ENCODE measurements at places on chromosomes 2 and 18. TPM values are rescaled to one million over a fixed set of nuclear protein-coding genes. Genes with fewer than 3 reads are reported as not detected.

- H3K27me3 ChIP-seq = no peaks in the 10 kb centered on the region
- peaks cover 4% of the 10 kb centered on the region for H3K4me1 ChIP-seq
- DNase-seq = no peak
- no peaks in the 10 kb centered on the region for H3K36me3 ChIP-seq
These were observed 21.3 kb downstream of the DYTN start for GRCh38 chr2:206696910-206697309.

DNA sequence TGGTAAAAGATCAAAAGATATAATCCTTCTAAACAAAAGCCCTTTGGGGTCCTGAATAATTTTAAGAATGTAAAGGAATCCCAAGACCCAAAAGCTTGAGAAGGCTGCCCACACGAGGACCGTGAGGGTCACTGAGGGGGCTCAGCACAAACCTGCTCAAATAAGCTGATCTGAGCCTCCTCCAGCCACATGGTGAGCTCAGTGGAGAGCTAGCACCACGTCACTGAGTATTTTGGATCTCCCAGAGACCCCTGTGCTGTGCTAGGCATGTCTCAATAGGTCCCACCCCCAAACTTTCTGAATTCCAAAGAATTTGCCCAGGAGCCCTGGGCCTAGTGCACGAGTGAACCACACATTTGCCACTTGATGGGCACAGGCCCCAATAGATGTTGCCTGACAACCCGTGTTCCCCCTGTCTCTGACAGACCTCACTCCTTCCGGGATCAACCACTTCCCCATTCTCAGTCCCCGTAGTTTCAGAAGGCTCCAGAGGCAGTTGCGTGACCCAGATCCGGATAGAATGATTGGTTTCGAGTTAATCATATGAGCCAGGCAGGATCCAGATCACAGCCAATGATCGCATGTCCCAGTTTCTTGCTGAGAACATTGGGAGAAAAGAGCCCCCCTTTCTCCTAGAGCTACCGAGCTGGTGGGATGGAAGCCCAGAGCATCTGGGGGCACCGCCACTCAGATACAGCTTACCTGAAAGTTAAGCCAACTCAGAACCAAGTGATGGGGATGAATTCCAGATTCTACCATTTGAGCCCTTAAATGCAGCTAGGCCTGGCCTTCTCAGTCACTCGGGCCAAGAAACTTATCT, 203.8 kb downstream of the TNS1 start:
- H3K27ac ChIP-seq = no peak overlapping the region
- peaks cover 24% of the 10 kb centered on the region for H3K4me1 ChIP-seq
- peak; percentile 71 for DNase-seq
- H3K27me3 ChIP-seq = no peaks in the 10 kb centered on the region
- H3K4me3 ChIP-seq = no peak overlapping the region
- H3K36me3 ChIP-seq = no peaks in the 10 kb centered on the region

The PIEZO2 gene
- polyA plus RNA-seq = not detected

The SKA1 gene
- 0.82 TPM for polyA plus RNA-seq

DNA sequence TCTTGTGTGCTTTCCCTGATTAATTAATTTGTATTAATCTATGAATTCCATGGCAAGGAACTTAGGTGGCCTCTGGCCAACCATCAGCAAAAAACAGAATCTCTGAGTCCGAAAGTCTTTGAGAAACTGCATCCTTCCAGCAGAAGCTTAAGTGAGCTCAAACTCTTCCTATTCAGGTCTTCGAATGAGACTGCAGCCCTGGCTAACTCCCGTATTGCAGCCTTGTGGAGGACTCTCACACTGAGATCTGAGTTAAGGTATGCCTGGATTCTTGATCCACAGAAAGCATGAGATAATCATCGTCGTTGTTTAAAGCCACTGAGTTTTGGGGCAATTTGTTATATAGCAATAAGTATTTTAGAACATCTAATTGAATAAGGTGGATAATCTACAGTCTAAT, 1143.9 kb upstream of the NXPH2 start:
- no peak for DNase-seq
- no peak overlapping the region for H3K4me3 ChIP-seq
- no peaks in the 10 kb centered on the region for H3K27me3 ChIP-seq
- H3K4me1 ChIP-seq = no peaks in the 10 kb centered on the region

GRCh38 chr2:105249181-105249580, 7.6 kb downstream of the GPR45 start:
- H3K27me3 ChIP-seq = no peaks in the 10 kb centered on the region
- no peak overlapping the region for H3K4me3 ChIP-seq
- DNase-seq = no peak

The AMER3 gene
- not detected for polyA plus RNA-seq

DNA sequence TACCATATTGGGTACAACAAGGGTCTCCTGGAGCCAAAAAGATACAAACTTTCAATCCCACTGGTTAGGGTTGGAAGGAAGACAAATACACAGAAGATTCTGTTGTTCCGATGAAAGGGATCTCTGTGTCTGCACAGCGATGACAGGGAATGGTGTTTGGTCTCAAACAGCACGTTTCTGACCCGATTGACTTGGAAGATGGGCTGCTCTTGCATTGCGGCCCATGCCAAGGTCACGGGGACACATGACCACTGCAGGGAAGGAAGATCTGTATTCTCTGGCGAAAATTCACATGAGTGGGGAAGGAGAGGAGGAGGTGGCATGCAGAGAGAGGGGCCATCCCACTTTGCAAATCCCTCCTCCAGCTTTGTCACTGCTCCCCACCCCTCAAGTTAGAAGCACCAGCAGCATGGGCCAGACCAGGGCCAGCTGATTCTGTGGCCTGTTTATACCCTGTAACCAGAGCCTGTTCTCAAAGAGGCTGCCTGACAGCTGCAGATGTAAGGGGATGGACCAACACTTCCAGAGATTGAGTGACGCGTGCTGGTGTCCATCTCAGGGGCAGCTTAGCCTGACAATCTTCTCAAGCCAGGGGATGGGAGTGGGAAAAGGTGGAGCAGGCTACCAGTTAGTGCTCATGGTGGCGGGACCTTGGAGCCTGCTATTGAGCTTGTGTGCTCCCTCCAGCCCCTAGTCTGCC, 57.2 kb downstream of the TNP1 start:
- H3K27me3 ChIP-seq = no peaks in the 10 kb centered on the region
- no peak overlapping the region for H3K4me3 ChIP-seq
- no peak overlapping the region for H3K27ac ChIP-seq
- no peaks in the 10 kb centered on the region for H3K36me3 ChIP-seq
- DNase-seq = no peak

- H3K4me3 ChIP-seq = no peak overlapping the region
- H3K27ac ChIP-seq = no peak overlapping the region
- no peaks in the 10 kb centered on the region for H3K36me3 ChIP-seq
These were observed 995.6 kb upstream of the FANCL start for GRCh38 chr2:59236723-59237122.

- H3K27me3 ChIP-seq = no peaks in the 10 kb centered on the region
- H3K27ac ChIP-seq = no peak overlapping the region
- no peak for DNase-seq
- H3K36me3 ChIP-seq = no peaks in the 10 kb centered on the region
- no peak overlapping the region for H3K4me3 ChIP-seq
These were observed 501.9 kb upstream of the CHAC2 start for GRCh38 chr2:53265544-53266299.

- no peaks in the 10 kb centered on the region for H3K36me3 ChIP-seq
- no peak for DNase-seq
- H3K4me1 ChIP-seq = no peaks in the 10 kb centered on the region
- no peaks in the 10 kb centered on the region for H3K27me3 ChIP-seq
- no peak overlapping the region for H3K4me3 ChIP-seq
These were observed 34.2 kb downstream of the FIGN start for GRCh38 chr2:163701399-163702195.

The UGT1A4 gene
- polyA plus RNA-seq = not detected

DNA sequence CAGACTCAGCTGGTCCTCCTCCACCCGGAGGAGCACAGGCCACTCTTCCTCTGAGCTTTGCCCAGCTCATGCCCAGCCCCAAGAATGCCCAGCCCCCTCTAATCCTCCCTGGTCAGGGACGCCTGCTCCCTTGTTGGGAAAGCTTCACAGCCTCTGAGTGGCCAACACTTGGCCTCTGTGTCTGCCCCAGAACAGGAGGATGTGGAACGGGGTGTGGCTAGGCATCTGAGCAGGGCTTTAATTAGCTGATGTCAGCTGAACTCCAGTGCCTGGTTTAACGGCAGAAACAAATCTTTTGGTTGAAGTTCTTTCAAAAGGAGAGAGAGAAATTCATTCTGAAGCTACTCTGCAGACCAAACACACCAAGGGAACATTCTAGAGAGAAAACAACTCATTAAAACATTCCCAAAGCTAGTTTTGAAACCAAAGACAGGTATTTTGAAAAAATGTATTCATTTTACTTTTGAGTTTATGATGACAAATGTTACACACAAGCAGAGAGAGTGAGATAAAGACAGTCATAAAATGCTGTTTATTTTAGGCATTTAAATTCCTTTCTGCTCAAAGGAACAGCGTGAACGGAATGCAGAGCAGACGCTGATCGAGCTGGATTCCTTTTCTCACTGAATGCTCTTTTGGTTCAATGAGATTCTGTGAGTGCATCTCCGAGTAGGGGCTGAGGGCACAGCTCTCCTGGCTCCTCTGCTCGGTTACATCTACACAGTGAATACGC, 63.8 kb downstream of the RTP5 start:
- H3K4me3 ChIP-seq = no peak overlapping the region
- H3K27me3 ChIP-seq = no peaks in the 10 kb centered on the region
- no peaks in the 10 kb centered on the region for H3K36me3 ChIP-seq
- H3K27ac ChIP-seq = no peak overlapping the region
- no peaks in the 10 kb centered on the region for H3K4me1 ChIP-seq

The GPR39 gene
- polyA plus RNA-seq = not detected

The POTEI gene
- polyA plus RNA-seq = not detected

DNA sequence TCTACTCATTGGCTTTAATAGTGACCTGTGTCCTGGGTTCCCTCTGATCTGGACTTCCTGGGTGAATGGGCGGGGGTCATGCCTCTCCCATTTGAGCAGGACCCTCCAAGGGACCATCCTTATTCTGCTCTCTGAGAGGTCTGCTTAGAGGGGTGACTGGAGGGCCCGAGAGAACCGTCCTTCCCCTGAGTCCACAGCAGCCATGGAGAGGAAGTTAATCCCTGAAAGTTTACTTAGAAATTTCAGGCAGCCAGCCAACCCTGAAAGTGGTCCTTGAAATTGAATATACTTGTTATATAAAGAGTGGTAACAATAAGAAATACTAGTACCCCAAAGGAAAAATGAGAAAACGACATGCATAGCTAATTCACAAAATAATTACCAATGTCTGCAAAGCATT, 226.1 kb downstream of the DYSF start:
- H3K4me3 ChIP-seq = no peak overlapping the region
- no peaks in the 10 kb centered on the region for H3K27me3 ChIP-seq
- H3K36me3 ChIP-seq = no peaks in the 10 kb centered on the region
- H3K27ac ChIP-seq = no peak overlapping the region
- no peaks in the 10 kb centered on the region for H3K4me1 ChIP-seq

The FBXO48 gene
- 1.5 TPM for polyA plus RNA-seq

GRCh38 chr2:228628682-228629081, 447.2 kb upstream of the SPHKAP start:
- no peaks in the 10 kb centered on the region for H3K27me3 ChIP-seq
- H3K4me3 ChIP-seq = no peak overlapping the region
- no peaks in the 10 kb centered on the region for H3K36me3 ChIP-seq
- DNase-seq = no peak
- H3K4me1 ChIP-seq = no peaks in the 10 kb centered on the region

DNA sequence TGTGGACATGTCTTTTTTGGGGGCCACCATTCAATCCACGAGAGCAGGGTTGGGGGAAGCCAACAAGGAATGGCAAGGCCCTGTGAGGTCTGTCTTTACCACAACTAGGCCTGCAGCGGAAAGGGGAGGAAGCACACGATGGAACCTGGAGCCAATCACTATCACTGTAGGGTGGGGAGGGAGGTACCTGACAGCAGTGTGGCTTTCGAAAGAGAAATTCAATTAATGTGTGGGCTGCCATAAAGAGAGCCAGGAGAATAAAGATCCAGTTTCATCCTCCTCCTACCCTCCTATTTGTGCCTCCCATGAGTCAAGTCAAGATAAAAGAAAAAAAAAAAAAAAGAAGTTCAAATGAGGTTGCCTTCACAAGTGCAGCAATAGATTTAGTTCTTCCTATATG, 18.9 kb upstream of the RBMS1 start:
- H3K27me3 ChIP-seq = no peaks in the 10 kb centered on the region
- no peak for DNase-seq
- H3K4me3 ChIP-seq = no peak overlapping the region
- H3K36me3 ChIP-seq = no peaks in the 10 kb centered on the region
- H3K4me1 ChIP-seq = peaks cover 6% of the 10 kb centered on the region

The CHRNG gene
- not detected for polyA plus RNA-seq

GRCh38 chr2:238100049-238100820, at the start of gene ESPNL:
Gene ESPNL, plus strand, starts transcription at chr2:238100340. Its CDS starts 80 bp downstream, at chr2:238100420.
- DNase-seq = no peak
- no peaks in the 10 kb centered on the region for H3K27me3 ChIP-seq
- no peaks in the 10 kb centered on the region for H3K36me3 ChIP-seq
- H3K4me3 ChIP-seq = no peak within 1 kb of the TSS
- no peak within 1 kb of the TSS for H3K27ac ChIP-seq
- H3K4me1 ChIP-seq = peaks cover 15% of the 10 kb centered on the region

GRCh38 chr2:225056330-225057073, 14.2 kb upstream of the DOCK10 start:
- DNase-seq = no peak
- H3K36me3 ChIP-seq = no peaks in the 10 kb centered on the region
- H3K4me1 ChIP-seq = peaks cover 4% of the 10 kb centered on the region
- no peak overlapping the region for H3K4me3 ChIP-seq

- H3K36me3 ChIP-seq = no peaks in the 10 kb centered on the region
- H3K4me1 ChIP-seq = no peaks in the 10 kb centered on the region
- no peaks in the 10 kb centered on the region for H3K27me3 ChIP-seq
- H3K27ac ChIP-seq = no peak overlapping the region
These were observed 19.8 kb downstream of the TMEM185B start for GRCh38 chr2:120203251-120204021.

The PTPRM gene
- polyA plus RNA-seq = 0.89 TPM

- no peaks in the 10 kb centered on the region for H3K4me1 ChIP-seq
- H3K27ac ChIP-seq = no peak overlapping the region
- no peaks in the 10 kb centered on the region for H3K27me3 ChIP-seq
- no peaks in the 10 kb centered on the region for H3K36me3 ChIP-seq
These were observed 897.2 kb downstream of the TSN start for GRCh38 chr2:122652670-122653069.

The LYPD6B gene
- polyA plus RNA-seq = 1.7 TPM

The CCDC74A gene
- 1.2 TPM for polyA plus RNA-seq

The CDH20 gene
- 0.23 TPM for polyA plus RNA-seq

- no peaks in the 10 kb centered on the region for H3K27me3 ChIP-seq
- H3K4me1 ChIP-seq = no peaks in the 10 kb centered on the region
- H3K36me3 ChIP-seq = no peaks in the 10 kb centered on the region
- no peak overlapping the region for H3K27ac ChIP-seq
- no peak for DNase-seq
- no peak overlapping the region for H3K4me3 ChIP-seq
These were observed 299.4 kb downstream of the ZNF516 start for GRCh38 chr18:76195601-76196000.

The DSC1 gene
- polyA plus RNA-seq = not detected

GRCh38 chr2:3911882-3912455, 208.6 kb downstream of the DCDC2C start:
- H3K27ac ChIP-seq = no peak overlapping the region
- no peaks in the 10 kb centered on the region for H3K4me1 ChIP-seq
- H3K4me3 ChIP-seq = no peak overlapping the region
- DNase-seq = no peak
- no peaks in the 10 kb centered on the region for H3K36me3 ChIP-seq

- H3K4me1 ChIP-seq = no peaks in the 10 kb centered on the region
- H3K4me3 ChIP-seq = no peak overlapping the region
- H3K27me3 ChIP-seq = no peaks in the 10 kb centered on the region
- H3K36me3 ChIP-seq = no peaks in the 10 kb centered on the region
- H3K27ac ChIP-seq = no peak overlapping the region
- no peak for DNase-seq
These were observed 40.1 kb upstream of the GRB14 start for GRCh38 chr2:164661349-164661748.

Data from B cell (primary cell).